ENCODE measurements at places on chromosomes 7 and 10.

- no peak for DNase-seq
Observed at GRCh38 chr7:7693881-7694280, 24.5 kb downstream of the RPA3 start.

DNA sequence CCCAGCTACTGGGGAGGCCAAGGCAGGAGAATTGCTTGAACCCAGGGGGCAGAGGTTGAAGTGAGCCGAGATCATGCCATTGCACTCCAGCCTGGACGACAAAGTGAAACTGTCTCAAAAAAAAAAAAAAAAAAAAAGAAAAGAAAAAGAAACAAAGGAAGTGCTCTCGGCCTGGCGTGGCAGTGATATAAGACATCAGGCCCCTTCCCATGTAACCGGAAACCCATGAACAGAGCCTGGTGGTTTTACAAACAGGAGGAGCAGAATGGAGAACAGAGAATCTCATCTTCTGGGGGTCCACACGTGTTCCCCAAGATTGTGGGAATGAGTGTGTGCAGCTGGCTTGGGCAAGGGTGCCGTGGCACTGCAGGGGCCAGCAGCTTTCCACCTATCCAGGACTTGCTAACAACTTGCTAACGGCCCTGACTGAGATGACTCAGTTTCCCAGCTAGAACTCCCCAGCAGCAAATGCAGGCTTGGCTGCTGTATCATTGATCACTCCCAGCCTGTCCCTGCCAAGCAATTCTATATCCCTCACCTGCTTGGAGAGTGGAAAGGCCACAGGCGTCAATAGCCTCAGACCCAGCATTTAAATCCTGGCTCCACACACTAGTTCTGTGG, 103.0 kb downstream of the COL26A1 start:
- DNase-seq = peak; percentile 14

- DNase-seq = no peak
Observed at GRCh38 chr10:132990684-132991545, 48.5 kb upstream of the CFAP46 start.

DNA sequence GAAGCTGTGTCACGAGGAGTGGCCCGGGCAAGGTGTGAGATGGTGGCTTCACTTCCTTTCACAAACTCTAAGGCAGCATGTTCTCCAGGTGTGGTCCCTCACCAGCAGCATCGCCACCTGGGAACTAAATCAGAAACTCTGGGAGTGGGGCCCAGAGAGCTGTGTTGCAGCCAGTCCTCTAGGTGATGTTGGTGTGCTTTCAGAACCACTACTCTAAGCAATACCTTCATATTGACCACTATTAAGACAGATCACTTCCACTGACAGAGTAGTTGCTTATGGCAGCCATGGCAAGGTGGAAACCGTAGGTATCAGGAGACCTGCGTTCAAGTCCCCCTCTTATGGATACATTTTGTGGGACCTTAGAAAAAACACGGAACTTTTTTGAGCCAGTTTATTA, 495.8 kb upstream of the GALNT17 start:
- DNase-seq = no peak

DNA sequence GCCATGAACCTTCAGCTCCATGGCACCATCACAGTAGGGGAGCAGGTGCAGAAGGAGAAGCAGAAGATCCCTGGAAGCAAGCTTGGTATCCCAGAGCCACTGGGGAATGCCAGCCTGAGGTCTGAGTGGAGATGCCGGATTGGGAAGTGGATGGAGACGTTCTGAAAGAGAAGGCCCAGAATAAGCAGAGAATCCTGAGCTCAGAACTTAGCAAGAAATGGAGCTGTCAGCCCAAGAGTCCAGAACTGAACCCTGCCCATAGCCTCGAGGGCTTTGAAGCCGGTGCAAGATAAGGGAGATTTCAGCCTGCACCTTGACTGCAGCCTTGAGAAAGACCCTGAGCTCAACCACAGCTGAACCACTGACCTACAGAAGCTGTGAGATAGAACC, 13.9 kb upstream of the GDF10 start:
- DNase-seq = no peak

DNA sequence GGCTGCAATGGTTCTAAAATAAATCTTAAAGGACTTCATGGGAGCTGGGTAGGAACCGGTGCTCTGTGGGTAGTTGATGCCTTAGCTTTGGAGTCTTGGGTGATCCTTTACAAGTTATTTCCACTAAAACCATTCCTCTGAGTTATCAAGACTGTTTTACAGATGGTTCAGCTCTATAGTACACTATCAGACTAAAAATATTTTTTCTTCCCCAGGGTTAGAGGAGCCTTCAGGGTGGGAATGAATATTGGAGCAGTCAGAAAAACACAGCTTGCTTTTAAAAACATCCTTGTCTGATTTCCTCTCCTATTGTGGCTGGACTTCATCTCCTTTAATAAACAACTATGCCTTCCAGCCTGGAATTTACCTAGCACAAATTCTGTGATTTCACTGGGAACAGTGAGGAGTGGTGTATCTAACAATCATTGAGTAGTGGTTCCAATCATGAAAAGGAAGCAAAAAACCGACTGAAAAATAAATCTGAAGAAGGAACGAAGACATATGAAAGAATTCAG, 102.6 kb upstream of the AFAP1L2 start:
- no peak for DNase-seq

DNA sequence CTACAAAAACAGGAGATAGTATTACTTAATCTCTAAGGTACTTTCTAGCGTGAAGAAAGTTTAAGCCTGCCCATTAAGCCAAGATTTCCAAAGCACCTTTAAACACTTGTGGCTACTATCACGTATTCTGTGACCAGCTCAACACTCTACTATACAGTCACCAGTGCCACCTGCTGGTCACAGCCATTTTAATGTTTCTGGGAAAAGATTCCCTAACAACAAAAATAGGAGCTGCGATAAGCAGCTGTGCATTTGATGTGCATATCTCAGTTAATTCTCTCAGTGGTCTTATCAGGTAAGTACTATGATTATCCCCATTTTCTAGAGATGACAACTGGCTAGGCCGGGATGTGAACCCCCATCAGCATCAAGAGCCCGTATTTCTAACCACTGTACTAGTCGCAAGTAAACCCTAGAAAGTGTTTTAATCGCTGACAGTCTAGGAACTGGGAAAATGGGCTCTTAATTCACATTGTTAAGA, 860 bp downstream of the SEC31B start:
- DNase-seq = peak; percentile 70

GRCh38 chr10:118944959-118945633, 84.4 kb upstream of the NANOS1 start:
- no peak for DNase-seq

DNA sequence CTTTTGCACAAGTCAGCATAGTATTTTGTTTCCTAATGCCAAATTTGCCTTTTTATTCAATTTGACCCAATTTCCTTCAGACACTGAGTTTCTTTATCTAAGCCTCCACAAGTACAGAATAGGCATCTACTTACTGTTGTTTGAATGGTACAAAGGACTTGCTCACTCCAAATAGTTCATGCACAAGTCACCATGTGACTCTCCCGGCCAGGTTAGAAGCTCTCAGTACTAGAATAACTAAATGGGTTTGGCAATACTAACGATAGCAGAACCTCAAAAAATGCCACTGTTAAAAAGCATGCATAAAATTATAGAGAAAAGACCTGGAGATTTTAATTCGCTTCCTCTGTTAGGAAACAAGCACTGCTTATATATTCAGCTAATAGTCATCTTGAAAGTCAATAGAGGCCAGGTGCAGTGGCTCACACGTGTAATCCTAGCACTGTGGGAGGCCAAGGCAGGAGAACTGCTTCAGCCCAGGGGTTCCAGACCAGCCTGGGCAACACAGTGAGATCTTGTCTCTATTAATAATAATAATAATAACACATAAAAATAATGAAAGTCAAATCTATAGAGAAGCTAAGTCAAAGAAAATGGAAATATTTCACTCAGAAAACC, 335.8 kb upstream of the MBL2 start:
- DNase-seq = no peak

GRCh38 chr7:40234046-40234445, 99.2 kb downstream of the SUGCT start:
- DNase-seq = no peak

- DNase-seq = no peak
Observed at GRCh38 chr7:151218170-151218569, 7.9 kb upstream of the H2BK1 start.

DNA sequence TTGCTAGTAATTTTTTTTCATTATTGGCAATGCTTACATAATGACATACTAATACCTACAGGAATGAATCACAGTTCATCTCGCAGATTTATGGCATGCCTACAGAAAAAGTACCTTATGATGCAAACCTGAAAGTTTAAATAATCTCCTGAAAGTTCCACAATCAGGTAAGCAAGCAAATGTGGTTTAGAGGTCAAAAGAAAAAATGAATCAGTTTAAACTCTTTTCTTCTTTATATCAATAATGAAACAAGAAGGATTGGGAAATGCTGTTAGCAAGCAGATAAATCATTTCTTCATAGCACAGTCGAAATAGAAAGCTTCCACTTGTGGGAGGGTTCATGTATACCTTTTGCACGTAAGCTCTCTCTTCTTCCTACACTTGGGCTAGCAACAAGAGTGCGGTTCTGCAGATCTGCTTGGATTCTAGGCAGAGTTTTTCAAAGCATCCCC, 53.7 kb upstream of the MTPN start:
- peak; percentile 86 for DNase-seq

GRCh38 chr7:83799333-83799732, 150.4 kb upstream of the SEMA3E start:
- DNase-seq = no peak

DNA sequence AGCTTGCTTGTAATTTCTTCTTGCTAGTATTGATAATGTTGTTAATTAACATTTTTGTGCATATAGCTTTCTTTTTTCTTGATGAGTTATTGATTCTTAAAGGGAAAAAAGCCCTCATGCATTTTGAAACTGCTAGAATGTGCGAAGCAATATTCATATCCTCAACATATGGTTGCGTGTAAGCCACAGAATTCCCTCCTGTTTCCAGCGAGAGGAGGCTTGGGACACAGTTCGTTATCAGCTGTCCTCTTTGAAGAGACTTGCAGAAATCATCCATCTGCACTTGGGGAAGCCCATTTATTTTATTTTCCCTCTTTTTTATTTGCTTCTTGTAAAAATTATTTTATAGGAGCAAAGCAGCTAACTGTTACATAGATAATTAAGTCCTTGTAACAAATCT, 398.0 kb downstream of the ADRA2A start:
- DNase-seq = no peak

GRCh38 chr10:31578181-31578852, 259.3 kb downstream of the ZEB1 start:
- no peak for DNase-seq

GRCh38 chr7:66256281-66256680, 51.1 kb downstream of the TPST1 start:
- DNase-seq = no peak

- no peak for DNase-seq
Observed at GRCh38 chr10:96858038-96858705, 26.1 kb downstream of the LCOR start.

GRCh38 chr7:138235207-138235606, 158.9 kb downstream of the AKR1D1 start:
- DNase-seq = no peak

- no peak for DNase-seq
Observed at GRCh38 chr10:11616021-11616420, 4.6 kb upstream of the USP6NL start.

- no peak for DNase-seq
Observed at GRCh38 chr10:51915031-51915542, 215.7 kb upstream of the CSTF2T start.

GRCh38 chr10:124666494-124666893, 77.7 kb downstream of the FAM53B start:
- DNase-seq = no peak

- DNase-seq = no peak
Observed at GRCh38 chr7:24341691-24342413, 57.9 kb downstream of the NPY start.

DNA sequence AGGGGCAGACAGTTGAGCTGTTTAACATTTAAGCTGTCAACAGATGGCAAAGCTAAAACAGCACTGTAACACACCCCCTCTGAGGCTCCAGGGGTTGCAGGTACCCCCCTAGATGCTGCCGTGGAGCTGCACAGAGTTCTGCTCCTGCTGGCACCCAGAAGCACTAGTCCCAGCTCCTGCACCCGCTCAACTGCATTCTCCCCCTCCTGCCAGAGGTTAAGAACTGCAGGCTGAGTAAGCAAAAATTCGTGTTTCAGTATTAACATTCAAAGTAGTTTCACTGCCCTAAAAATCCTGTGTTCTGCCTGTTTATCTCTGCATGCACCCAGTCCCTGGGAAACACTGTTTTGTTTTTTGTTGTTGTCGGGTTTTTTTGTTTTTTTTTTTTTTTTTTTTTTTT, 790.8 kb upstream of the KCND2 start:
- DNase-seq = peak; percentile 3

DNA sequence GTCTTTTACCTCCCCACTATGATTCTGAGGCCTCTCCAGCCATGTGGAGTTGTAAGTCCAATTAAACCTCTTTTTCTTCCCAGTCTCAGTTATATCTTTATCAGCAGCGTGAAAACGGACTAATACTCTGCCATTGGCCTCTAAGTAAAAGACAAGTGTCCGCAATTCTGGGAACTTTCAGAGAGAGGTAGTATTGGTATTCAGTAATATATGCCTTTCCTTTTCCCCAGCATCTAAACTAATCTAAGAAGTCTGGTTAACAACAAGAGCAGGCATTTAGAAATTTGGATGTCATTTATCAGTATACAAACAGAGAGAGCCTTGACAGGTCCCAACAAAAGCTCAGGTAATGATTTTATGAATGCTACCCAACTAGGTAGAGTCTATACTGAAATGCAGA, 95.2 kb downstream of the ATE1 start:
- DNase-seq = no peak

DNA sequence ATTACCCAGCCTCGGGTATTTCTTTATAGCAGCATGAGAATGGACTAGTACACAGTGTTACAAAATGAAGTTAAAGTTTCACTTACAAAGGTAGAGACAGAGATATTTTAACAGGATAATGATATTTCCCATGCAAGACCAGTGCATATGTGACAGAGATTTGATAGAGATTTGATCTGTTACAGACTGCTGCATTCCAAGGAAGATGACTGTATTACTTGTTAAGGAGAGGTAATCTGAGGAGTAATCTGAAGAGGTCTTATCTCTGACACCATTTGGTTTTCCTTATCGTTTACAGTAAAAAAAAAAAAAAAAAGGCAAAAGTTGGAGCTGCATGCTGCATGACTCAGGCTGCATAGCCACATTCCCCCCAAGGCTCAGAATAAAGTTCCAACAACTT, 289.6 kb downstream of the POM121L12 start:
- DNase-seq = no peak

DNA sequence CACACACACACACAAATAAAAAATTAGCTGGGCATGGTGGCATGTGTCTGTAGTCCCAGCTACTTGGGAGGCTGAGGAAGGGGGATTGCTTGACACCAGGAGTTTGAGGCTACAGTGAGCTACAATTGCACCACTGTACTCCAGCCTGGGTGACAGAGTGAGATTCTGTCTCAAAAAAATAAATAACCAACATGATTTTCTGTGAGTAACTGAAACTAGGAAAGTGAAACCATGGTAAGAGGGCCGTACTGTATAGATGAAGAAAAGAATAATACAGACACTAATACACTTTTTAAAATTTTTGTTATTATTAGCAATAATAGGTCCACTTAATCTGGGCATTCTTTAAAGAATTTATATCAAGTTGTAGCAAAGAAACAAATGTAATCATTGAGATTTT, 170.9 kb downstream of the HGF start:
- DNase-seq = no peak

GRCh38 chr7:56639173-56639746, 493.0 kb downstream of the ZNF479 start:
- no peak for DNase-seq

- no peak for DNase-seq
Observed at GRCh38 chr7:29562307-29562706, 1.3 kb upstream of the PRR15 start.

GRCh38 chr7:6167587-6168476, 104.6 kb downstream of the CYTH3 start:
- DNase-seq = no peak
